ENCODE measurements at places on chromosomes 1 and 21. TPM values are rescaled to one million over a fixed set of nuclear protein-coding genes. Genes with fewer than 3 reads are reported as not detected.

GRCh38 chr1:2555634-2556276, 416 bp upstream of the TNFRSF14 start:
- DNase-seq = no peak

- DNase-seq = no peak
Observed at GRCh38 chr1:116224111-116224510, 112.9 kb downstream of the MAB21L3 start.

GRCh38 chr21:35227786-35228185, 178.7 kb upstream of the RUNX1 start:
- no peak for DNase-seq

DNA sequence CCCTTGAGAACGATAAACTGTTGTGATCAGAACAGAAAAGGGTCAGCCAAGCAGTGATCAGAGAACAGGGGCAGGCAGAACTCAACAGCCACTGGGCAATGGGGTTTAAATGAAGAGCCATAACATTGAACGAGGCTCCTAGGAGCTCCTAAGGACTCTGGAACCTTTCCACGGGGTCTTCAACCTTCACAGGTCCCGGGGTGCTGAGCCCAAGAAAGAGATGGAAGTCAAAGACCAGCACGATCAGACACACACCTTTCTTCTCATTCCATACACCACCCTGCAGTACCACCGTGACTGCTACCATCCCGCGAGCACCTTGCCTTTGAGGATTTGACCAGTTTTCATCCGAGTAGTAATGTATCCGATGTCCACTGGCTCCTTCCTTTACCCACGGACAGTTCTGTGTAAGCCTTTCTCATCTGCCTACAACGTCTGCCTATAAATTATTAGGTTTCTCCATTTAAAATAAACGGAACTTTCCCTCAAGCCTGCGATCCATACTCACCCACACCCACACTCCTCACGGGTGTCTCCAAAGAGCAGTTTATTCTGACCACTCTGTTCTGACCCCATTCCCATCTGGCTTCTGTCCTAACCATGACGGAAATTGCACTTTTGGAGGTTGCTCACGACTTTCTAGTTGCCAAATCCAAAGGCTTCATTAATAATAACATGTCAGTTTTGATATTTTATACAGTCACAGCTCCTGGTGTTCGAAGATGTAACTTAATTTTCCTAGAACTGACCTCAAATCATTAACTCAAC, 16.8 kb upstream of the HHAT start:
- DNase-seq = no peak

GRCh38 chr21:17185674-17186073, 327.2 kb upstream of the CXADR start:
- DNase-seq = no peak

GBP4 gene
- 9.0 TPM for total RNA-seq

GBP5 gene
- total RNA-seq = 7.3 TPM
